Type B pancreatic cell (in vitro differentiated cells): ENCODE measurements at places on chromosomes 12 and 14. TPM values are rescaled to one million over a fixed set of nuclear protein-coding genes. Genes with fewer than 3 reads are reported as not detected.
A peak's percentile ranks its signal among the peaks of the same experiment; 100 is the strongest.

DNA sequence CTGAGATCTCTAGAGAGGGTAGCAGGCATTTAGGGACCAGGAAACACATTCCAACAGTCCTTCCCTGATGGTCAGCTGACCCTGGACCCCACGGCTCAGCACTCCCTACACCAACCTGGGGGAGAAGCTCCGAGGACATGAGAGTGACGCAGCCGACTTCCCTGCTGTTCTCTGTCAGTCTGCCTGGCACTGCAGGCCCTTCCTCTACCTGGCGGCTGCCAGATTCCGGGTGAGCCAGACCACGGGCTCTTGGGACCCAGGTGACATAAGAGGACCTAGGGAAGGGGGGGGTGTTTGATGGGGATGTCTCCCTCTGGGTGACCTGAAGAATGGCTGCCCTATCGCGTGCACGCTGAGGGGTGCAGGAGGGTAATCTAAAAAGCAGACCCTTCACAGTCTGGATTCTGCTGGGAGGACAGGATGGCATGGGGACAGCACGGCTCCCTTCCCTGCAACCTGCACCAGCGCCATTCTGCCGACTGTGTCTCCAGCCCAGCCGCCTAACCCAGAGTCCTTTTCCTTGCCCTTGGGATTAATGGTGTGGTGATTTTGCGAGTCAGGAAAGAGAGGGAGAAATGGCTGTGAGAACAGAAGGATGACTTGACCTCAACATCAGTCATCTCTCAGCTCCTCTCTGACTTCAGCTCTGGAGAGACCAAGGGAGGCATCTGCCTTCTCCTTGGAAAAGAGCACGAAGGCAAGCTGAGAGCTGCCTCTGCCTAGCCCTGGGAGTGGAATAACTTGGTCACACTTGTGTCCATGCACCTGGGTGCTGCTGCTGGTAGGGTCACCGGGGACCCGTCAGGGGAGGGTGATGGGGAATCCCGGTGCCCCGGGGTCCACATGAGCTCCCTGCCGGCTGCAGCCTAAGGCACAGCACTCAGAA, 158.5 kb downstream of the CALM1 start:
- DNase-seq: no peak

GRCh38 chr12:106342397-106343213, 14.9 kb upstream of the POLR3B start:
- no peak for DNase-seq

Gene RBM19
- total RNA-seq: 32.4 and 37.8 TPM in 2 replicates

- DNase-seq: no peak
Observed at GRCh38 chr14:104600141-104600643, 4.4 kb downstream of the TMEM179 start.

GRCh38 chr14:37493606-37494005, 101.4 kb downstream of the FOXA1 start:
- DNase-seq: no peak

Gene DPPA3
- not detected in 2 replicates for total RNA-seq

DNA sequence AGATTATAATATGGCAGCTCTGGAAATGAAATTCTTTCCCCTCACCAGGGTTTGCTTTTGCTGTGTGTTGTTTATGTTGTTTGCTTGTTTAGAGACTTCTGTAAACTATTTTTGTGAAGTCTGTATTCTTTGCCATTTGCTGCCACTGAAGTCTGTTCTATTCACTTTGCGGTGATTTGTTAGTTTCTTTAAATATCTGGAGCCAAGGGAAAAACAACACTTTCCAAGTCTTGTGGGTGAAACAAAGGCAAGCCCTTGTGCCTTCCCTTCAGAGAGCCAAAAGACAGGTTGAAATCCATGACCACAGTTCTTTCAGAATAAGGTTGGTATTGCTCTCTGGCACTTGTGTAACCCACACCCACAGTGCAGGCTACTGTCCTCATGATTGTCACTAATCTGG, 59.5 kb upstream of the RNU6-7 start:
- DNase-seq: no peak

Gene RAD9B
- total RNA-seq: 0.12 and 0.46 TPM in 2 replicates

DNA sequence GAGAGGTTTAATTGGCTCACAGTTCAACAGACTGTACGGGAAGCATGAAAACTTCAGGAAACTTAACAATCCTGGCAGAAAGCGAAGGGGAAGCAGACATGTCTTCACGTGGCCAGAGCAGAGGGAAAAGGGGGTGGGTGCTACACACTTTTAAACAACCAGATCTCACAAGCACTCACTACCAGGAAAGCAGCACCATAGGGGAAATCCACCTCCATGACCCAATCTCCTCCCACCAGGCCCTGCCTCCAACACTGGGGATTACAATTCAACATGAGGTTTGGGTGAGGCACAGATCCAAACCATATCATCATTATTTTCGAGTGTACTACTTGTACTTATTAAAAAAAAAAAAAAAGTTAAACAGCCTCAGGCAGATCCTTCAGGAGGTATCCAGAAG, 29.9 kb downstream of the RXYLT1 start:
- DNase-seq: no peak

Gene TPPP2
- not detected in 2 replicates for total RNA-seq

Gene SLC16A7
- 11.5 and 12.9 TPM in 2 replicates for total RNA-seq

DNA sequence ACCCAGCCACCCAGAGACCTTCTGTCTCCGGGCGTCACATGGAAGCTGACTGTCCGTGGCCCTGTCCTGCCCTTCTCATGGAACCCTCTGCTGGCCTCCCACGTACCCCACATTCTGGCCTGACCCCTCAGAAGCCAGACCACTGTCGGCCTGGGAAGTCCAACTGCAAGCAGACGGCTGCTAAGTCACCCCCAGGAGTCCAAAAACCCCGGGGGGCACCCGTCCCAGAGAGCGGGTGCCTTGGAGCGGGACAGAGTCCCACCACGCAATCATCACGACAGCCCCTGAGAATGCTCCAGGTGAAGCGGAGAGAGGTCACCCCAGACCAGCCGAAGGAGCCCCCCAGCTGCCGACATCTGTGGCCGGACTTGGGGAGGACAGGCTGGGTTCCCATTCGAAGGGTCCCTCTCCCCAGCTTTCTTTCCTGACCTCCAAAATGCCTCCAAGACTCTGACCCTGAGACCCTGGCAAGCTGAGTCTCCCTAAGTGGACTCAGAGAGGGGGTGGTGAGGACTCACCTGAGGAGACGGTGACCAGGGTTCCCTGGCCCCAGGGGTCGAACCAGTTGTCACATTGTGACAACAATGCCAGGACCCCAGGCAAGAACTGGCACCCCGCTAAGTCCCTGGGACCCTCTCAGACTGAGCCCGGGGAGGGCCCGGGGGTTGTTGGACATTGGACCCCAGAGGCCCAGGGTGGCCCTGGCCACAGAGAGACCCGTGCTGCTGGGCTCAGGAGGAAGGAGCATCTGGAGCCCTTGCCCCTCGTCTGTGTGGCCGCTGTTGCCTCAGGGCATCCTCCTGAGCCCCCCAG, 337.1 kb downstream of the TMEM121 start:
- peak; percentile 55 for DNase-seq

Gene SLC17A8
- 2.6 and 6.1 TPM in 2 replicates for total RNA-seq

GRCh38 chr12:68587448-68587873, 23.2 kb upstream of the RAP1B start:
- no peak for DNase-seq

- DNase-seq: no peak
Observed at GRCh38 chr14:86826661-86827060, 1166.3 kb downstream of the GALC start.

Gene DDN
- 0.45 and 8.8 TPM in 2 replicates for total RNA-seq

Gene ACSM4
- not detected in 2 replicates for total RNA-seq

DNA sequence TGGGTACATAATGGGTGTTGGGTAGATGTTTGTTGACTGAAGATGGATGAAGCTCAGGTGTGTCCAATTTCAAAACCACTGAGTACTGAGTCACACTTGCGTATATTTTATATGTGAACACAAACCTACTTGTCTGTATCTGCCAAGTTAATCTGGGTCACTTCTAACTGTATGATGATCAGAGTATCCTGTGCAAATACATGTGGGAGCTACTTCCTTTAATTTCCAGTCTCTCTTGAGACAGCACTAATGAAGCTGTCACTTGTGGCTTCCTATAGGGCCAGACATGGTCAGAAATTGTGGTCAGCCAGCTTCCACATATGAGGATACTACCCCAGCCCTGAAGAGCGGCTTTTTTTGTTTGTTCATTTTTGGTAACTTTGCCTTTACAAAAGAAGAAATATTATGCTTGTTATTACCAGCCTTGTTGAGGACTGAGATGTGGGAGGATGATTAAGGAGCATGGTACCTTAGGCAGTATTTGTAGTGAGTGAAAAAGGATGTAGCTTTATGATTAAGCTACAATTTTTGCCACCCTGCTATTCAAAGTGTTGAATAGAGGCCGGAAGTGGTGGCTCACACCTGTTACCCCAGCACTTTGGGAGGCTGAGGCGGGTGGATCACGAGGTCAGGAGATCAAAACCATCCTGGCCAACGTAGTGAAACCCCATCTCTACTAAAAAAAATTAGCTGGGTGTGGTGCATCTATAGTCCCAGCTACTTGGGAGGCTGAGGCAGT, 32.4 kb downstream of the PLXNC1 start:
- no peak for DNase-seq

Gene PLEKHG3
- 64.7 and 83.9 TPM in 2 replicates for total RNA-seq

Gene CCDC175
- 0.39 TPM in 1 of 2 replicates, not detected in the other for total RNA-seq

GRCh38 chr14:90384543-90384911, 12.3 kb upstream of the CALM1 start:
- no peak for DNase-seq

- no peak for DNase-seq
Observed at GRCh38 chr14:54322246-54322645, 74.6 kb upstream of the CDKN3 start.

Gene WSCD2
- 5.0 and 72.9 TPM in 2 replicates for total RNA-seq

GRCh38 chr12:7217475-7218069, 28.1 kb downstream of the PEX5 start:
- no peak for DNase-seq

GRCh38 chr14:85948153-85948552, 418.2 kb downstream of the FLRT2 start:
- no peak for DNase-seq

GRCh38 chr12:115574826-115575225, 702.7 kb downstream of the MED13L start:
- no peak for DNase-seq

DNA sequence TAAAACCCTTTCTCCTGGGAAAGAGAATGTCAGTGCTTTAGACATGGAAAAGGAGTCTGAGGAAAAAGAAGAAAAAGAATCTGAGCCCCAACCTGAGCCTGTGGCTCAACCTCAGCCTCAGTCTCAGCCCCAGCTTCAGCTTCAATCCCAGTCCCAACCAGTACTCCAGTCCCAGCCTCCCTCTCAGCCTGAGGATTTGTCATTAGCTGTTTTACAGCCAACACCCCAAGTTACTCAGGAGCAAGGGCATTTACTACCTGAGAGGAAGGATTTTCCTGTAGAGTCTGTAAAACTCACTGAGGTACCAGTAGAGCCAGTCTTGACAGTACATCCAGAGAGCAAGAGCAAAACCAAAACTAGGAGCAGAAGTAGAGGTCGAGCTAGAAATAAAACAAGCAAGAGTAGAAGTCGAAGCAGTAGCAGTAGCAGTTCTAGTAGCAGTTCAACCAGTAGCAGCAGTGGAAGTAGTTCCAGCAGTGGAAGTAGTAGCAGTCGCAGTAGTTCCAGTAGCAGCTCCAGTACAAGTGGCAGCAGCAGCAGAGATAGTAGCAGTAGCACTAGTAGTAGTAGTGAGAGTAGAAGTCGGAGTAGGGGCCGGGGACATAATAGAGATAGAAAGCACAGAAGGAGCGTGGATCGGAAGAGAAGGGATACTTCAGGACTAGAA, 6.1 kb downstream of the PNN start:
- no peak for DNase-seq

Gene TAS2R13
- 0.79 and 1.3 TPM in 2 replicates for total RNA-seq

DNA sequence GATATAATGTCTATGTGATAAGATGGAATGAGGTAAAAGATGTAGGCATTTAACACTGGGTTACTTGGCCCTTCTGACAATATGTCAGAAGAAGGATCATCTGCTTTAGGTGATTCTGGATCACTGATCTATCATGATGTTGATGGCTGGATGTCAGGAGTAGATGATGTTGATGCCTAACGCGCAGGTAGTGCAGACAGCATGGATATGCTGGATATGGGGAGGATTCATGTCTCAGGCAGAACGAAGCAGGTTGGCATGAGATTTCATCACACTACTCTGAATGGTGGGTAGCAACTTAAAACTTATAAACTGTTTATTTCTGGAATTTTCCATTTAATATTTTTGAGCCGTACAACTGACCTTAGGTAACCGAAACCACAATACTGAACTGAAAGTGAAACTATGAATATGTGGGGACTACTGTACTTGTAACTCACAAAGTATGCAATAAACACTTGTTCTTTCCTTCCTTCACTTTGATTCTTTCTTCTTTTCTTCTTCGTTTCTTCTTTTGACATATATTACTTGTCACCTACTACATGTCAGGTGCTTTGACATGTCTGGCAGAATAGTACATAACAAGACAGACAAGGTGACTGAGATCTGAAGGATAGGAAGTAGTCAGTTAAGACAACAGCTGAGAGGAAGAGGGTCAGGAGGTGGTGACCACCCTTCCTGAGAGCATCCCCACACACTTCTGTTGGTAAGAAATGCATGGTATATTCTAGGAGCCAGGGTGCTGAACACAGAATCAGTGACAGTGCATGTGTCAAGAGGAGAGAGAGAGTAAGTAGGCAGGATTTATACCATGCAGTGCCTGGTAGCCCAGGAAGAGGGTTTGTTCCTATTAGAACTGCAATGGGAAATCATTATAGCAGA, 238.8 kb downstream of the PPFIA2 start:
- no peak for DNase-seq

Gene MON2
- total RNA-seq: 44.2 and 47.4 TPM in 2 replicates

GRCh38 chr14:36316131-36316530, 4.3 kb downstream of the MBIP start:
- no peak for DNase-seq

GRCh38 chr14:81200054-81200453, 20.7 kb downstream of the GTF2A1 start:
- no peak for DNase-seq

- DNase-seq: no peak
Observed at GRCh38 chr12:62802984-62803383, 132.0 kb downstream of the PPM1H start.

GRCh38 chr12:94074980-94075629, 73.3 kb upstream of the PLXNC1 start:
- no peak for DNase-seq

- no peak for DNase-seq
Observed at GRCh38 chr12:124646385-124647230, 79.2 kb upstream of the NCOR2 start.

DNA sequence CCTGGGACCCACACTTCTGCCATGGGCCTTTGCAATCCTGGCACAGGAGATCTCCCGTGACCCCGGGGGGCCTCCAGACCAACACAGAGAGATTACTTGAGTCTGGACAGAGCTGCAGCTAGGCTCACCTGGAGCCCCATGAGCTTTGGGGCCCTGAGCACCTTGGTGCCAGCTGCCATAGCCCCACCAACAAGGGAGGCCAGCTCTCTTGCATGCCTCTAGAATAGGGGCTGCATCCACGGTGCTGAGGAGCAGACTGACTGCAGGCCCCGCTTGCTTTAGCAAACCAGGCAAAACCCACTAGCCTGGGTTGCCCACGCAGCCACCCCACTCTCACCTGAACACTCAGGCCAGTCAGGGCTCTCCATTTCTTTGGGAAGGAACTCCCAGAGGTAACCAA, 3.7 kb upstream of the OR4N2 start:
- no peak for DNase-seq

GRCh38 chr12:6083601-6084000, 40.9 kb downstream of the VWF start:
- no peak for DNase-seq

Gene ASPG
- total RNA-seq: 0.29 TPM in 1 of 2 replicates, not detected in the other
